RPMI8226 (cell line): ENCODE measurements at places on chromosomes 3 and 15.

DNA sequence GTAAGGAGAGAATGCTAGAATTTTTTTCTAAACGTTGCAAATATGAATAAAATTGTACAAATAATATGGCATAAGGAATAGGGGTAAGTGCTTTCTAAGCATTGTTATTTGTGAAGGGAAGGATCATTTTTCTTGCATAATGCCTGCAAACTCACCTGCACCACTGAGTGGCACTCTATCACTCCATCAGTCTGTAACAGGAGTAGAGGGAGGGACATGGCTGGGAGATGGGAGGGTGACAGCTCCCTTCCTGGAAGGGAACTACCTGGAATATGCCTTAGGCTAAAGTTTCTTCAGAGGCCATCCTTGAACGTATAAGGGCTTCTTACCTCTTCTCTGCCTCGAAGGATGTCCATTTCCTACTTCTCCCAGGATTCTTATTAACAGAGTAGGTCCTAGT is 3.0 kb downstream of the NAALADL2 start:
- no peak for DNase-seq

DNA sequence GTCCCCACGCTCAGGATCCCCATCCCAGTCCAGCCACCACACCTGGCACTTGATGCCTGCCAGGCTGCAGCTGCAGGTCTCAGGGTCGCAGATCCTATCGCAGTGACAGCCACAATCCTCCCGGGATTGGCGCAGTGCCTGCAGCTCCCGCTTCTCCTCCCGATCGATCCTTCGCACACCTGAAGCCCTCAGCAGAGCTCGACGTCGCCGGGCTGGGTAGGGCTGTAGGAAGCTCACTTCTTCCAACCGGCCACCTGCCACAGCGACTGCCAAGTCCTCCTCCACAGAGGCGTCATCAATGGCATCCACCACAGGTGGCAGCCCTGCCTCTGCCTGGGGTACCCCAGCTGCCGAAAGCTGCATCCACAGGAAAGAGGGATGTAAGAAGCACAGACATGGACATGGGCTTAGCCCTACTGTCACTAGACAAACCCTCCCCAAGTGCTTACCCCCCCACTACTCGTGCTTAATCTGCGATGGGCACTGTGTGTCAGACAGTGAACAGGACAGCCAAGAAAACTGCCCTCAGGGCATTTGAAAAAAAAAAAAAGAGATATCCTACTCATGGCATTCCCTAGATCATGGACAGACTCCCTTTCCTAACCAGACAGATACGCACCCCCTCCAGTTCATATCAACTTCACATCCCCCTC is 9.2 kb downstream of the CSRNP1 start:
- no peak for DNase-seq

GRCh38 chr3:4680871-4681300 is 187.7 kb downstream of the ITPR1 start:
- no peak for DNase-seq

- DNase-seq, result no peak
Observed at GRCh38 chr15:50219820-50220219, 37.8 kb downstream of the SLC27A2 start.

GRCh38 chr3:43733459-43734384 is 43.0 kb downstream of the ABHD5 start:
- no peak for DNase-seq

- no peak for DNase-seq
Observed at GRCh38 chr3:47410417-47410720, 29.5 kb downstream of the PTPN23 start.
